Substantia nigra (tissue), 51 donors: ENCODE measurements at places on chromosomes 12 and 14.

DNA sequence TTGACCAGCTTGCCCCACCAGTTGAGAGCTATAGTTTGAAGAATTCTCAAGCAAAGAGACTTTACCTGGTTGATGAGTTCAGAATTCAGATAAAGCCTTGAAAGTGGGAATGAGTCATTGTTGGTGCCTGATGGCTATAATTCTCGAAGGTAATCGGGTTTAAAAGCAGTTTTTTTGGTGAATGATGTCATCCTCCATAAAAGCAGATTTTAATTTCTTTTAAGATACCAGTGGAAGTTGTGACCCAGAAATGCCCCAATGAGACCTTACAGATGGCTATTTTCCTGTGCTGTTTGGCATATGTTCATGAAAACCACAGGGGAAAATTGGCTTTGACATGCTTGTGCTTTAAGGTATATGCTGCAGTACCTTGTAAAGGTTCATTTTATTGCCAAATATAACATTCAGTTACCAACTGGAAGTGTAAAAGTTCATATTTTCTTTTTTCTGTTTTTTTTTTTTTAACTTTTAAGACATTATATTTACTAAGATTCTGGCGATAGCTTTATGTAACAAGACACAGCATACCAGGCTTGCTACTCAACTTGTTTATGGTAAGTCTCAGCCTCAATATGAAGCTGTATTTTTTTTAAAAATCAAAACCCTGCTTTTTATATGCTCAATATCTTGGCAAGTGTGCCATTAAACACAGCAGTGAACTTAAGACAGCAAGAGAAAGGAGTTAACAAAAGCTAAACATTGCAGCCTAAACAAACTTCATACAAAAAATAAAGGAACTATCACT lies 119.3 kb downstream of the LMNTD1 start:
- DNase-seq = no peak

GRCh38 chr12:27077586-27077985 lies 4.8 kb downstream of the C12orf71 start:
- DNase-seq = no peak

- DNase-seq = no peak
Measured at GRCh38 chr12:108570743-108571608, 8.6 kb downstream of the ISCU start.

- no peak for DNase-seq
Measured at GRCh38 chr12:23707270-23707669, 242.2 kb downstream of the SOX5 start.

DNA sequence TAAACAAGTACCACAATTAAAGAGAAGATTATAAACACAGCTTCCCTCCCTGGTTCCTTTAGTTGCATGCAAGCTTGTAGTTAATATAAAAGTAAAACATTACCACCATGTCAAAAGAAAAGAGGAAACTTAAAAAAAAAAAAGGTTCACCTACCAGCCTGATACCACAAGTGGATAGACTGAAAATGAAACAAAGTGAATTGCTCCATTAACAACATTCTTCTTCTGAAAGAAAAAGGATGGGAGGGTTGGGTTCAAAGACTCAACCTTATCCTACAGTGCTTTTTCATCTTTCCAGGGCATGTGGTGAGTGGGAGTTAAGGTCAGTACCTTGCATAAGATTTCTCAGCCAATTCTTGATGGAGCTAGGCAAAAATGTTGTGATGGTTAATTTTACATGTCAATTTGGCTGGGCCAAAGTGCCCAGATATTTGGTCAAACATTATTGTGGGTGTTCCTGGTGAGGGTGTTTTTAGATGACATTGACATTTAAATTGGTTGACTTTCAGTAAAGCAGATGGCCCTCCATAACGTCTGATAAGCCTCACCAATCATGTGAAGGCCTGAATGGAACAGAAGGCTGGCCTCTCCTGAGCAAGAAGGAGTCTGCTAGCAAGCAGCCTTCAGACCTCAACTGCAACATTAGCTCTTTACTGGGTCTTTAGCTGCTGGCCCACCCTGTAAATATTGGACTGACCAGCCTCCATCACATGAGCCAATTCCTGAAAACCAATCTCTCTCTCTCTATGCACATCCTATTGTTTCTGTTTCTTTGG lies 28.8 kb downstream of the VCPKMT start:
- no peak for DNase-seq

DNA sequence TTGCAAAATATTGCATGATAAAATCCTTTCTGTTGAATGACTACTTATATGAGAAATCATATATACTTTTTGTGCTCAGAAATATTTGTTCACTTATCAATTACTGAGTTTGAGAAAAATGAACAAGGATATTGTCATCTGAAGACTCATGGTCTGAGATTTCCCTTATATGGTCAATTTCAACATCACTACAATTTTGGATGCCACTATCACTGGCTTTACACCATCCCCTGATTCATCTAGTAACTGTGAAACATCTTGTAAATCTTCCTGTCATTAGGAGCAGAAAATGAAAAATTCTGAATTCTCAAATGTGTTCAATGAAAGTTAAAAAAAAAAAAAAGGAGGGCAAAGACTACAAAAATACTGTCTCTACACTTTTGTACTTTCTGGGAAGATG lies 21.8 kb upstream of the GXYLT1 start:
- no peak for DNase-seq

GRCh38 chr14:48373981-48374380 lies 698.6 kb upstream of the MDGA2 start:
- no peak for DNase-seq

DNA sequence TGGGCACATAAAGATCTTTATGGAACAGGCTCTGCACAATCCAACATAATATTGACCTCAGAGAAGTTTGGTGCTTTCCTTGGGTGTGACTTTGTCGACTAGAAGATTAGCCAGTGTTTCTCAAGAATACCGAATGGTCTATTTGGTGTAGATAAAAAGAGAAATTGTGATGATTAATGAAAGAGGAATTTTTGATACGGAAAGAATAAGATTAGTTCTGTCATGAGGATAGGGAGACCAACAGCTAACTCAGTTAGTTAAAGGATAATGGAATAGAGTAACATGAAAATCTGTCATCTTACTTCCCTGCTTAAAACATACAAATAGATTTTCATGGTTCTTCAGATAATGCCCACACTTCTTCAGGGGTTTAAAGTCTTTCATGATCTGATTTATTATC lies 24.2 kb downstream of the PTPRO start:
- no peak for DNase-seq

DNA sequence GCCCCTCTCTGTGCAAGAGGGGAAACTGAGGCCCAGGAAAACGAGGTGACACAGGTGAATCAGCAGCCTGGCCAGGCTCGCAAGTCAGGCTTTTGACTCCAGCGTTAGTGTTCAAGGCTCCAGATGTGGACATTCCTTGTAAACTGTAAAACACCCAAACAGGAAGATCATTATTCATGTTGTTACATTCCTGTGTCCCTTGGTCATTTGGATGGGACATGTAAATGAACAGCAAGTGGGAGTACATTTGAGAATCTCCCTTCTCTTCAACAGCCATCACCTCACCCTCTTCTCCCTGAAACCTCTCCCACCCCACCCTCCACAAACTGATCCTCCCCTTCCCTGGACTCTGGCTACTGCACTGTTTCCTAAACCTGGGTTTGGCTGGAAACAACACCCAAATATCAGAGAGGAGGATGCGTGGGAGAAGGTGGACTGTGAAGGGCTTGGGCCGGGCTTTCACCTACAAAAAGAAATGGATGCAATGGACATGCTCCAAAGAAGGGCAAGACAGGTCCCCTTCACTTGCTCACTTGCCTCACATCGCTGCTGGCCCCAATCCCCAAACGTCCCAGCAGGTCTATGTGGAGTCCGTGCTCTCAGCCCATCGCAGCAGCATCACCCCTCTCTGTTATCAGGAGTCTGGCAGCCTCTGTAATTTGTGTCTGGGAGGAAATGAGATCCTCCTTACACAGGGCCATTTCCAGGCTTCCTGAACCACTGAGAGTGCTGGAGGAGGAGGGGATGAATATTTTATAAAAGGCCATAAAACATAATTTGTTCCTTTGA lies 76.7 kb downstream of the GALNT8 start:
- no peak for DNase-seq

DNA sequence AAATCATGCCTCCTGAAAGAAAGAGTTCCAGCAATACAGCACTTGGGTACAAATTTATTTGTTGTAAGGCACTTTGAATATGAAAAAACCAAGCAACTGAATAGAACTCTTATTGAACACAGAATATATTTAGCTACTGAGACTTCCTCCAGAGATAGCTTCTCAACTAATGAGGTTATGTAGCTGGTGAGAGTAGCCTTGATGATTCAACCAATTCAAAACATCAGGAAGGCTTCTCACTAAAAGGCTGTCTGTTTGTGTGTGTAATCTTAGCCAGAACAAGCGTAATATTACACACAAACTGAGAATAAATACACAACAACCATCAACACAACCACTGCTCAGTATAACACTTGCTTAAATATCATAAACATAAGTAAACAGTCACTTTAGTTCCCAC lies 20.4 kb downstream of the EIF2B2 start:
- DNase-seq = no peak

- no peak for DNase-seq
Measured at GRCh38 chr14:70576891-70577290, 23.6 kb downstream of the MED6 start.

DNA sequence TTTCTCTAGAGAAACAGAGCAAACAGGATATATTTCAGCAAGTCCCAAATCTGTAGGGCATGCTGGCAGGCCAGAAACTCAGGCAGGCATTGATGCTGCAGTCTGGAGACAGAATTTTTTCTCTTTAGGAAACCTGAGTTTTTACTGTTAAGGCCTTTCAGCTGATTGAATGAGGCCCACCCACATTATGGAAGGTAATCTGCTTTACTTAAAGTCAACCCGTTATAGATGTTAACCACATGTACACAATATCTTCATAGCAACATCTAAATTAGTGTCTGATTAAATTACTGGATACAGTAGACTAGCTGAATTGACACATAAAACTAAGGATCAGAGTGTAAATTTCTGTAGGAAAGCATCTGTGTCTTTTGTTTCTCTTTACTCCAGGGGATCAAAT lies 65.2 kb downstream of the SRGAP1 start:
- no peak for DNase-seq

DNA sequence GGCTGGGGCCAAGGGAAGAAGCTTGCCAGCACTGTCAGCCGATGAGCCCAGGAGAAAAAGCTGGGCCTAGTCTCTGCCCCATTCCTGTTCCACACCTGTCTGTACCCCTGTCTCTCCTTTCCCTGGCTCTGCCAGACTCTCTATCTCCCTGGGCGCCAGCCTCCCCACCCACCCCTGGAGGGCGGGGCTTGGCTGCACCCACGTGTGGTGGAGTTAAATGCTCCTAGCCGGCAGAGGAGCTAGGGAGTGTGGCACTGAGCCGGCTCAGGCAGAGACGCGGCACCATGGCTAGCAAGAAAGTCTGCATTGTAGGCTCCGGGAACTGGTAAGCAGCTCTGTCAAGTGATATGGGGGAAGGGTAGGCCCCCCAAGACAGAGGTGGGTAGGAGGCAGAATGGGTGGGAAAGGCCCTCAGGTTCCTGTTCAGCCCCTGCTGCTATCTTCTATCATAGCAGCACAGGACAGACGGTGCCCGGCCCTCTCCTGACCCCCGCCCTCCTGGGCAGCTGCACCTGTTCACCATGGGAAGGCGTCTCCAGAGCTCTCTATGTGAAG lies at the start of gene GPD1:
Gene GPD1, plus strand, starts transcription at position 242 of the 555 bp plus-strand sequence. Its CDS starts 43 bp downstream, at position 285.
- DNase-seq = peak; percentile 20

DNA sequence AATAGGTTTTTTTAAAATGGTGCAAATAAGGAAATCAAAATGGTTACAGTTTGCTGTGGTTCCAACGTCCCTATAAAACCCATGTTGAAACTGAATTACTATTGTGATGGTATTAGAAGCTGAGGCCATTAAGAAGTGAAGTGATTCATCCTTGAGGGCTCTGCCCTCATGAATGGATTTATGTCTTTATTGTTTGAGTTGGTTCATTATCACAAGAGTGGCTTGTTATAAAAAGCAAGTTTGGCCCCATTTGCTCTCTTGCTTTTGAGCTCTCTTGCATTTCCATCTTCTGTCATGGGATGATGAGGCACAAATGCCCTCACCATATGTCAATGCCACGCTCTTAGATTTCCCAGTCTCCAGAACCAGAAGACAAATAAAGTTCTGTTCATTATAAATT lies 62.3 kb downstream of the PRKD1 start:
- DNase-seq = no peak

- DNase-seq = no peak
Measured at GRCh38 chr12:26273811-26274210, 78.4 kb downstream of the SSPN start.

DNA sequence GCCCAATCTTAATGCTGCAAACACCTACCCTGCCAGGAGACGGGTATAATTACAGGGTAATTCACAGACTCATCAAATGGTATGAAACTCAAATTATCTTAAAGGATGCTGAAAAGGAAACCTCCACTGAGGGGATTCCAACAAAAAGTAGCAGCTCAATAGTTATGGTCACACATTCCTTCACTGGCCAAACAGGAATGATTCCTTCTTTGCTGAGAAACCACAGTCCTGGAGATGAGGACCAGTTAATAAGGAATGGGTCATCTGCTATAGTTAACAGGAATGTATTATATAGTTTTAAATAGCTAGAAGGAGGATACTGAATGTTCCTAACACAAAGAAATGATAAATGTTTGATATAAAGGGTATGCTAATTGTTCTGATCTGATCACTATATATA lies 136.9 kb downstream of the STXBP6 start:
- no peak for DNase-seq

DNA sequence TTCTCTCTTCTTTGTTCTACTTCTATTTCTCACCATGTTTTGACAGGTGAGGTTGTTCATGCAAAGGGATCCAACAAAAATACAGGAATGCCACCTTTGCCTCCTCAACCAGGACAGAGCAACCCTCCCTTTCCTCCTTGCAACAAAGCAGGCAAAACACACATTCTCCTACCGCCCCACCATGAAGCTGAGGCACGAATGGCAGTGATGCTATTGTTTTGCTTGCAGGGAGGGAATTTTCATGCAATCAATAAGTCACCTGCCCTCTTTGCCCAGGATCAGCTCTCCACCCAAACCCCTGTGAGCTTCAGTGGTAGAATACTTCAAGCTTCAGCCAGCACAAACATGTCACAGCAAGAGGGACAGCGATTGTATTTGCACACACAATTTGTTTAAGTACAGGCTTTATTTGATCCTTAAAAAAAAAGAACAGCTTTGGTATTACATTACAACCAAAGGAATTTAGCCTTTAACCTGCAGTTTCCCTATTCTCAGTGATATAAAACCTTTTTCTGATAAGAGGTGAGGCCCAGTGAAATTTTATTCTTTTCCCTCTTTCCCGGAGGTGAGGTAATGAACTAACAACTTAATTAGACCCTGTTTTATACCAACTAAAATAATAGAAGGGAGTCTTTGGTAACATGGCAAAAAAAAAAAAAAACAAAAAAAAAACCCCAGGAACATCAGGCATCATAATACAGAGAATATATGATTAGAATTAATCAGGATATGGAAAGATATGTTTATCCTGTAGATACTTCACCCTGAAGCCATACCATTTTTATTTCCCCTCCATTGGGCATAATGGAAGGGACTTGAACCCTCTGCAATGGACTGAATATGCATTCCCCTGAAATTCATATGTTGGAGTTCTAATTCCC lies 87.0 kb upstream of the EEA1 start:
- DNase-seq = no peak
